ENCODE measurements at places on chromosomes 2 and 18.

- peak; percentile 56 for DNase-seq
Observed at GRCh38 chr2:69798909-69799526, 30.4 kb upstream of the GMCL1 start.

DNA sequence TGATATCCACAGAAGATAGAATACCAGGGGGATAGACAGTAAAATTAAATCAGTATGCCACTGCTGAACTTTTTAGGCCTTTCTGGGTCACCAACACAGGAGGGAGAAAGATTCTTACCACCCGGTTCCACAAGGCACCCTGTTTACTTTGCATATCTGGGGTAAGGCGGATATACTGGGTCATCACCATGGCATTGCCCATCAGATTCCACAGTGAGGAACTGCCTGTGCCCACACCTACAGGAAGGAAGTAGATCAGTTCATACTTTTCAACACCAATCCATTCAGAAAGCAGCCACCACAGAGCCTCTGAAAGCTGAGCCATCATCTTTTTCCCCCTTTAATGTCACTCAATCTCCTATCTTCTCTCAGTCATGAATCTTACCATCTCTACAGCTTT lies 2.0 kb downstream of the LMAN2L start:
- DNase-seq = no peak

DNA sequence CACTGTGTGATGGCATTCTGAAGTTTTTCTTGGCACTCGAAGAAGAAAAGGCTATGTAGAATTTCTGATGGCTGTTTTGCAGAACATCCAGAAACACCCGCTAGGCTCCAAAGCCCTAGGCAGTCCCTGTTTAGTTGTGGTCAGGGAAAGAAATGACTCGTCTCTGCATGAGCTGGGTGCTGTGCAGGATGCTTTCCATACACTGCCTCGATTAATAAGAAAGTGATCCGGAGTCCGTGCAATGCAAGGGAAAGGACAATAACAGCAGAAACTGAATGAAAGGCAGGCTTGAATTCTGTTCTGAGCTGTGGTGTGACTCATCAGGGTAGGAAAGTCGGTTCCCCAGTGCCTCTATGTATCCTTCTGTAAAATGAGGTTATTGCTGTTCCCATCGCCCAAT lies 18.7 kb downstream of the MAPRE3 start:
- DNase-seq = peak; percentile 53

DNA sequence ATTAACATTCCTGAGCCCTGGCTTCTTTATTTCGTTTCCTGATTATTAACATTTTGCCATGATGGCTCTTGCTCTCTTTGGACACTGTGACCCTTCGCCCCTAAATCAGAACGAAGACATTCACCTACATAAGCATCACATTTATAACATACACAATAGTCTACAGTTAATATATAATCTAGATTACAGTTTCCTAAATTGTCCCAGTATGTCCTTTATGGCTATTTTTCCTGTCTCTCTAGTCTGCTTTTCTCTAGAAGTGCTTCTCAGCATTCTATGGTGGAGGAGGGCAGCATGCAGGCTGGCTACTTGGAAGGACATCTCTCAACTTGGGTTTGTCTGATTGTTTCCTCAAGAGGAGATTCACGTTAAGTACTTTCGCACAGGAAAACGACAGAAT lies 49.9 kb downstream of the FAM210A start:
- DNase-seq = no peak

- peak; percentile 4 for DNase-seq
Observed at GRCh38 chr2:20988905-20989304, 55.0 kb downstream of the APOB start.

DNA sequence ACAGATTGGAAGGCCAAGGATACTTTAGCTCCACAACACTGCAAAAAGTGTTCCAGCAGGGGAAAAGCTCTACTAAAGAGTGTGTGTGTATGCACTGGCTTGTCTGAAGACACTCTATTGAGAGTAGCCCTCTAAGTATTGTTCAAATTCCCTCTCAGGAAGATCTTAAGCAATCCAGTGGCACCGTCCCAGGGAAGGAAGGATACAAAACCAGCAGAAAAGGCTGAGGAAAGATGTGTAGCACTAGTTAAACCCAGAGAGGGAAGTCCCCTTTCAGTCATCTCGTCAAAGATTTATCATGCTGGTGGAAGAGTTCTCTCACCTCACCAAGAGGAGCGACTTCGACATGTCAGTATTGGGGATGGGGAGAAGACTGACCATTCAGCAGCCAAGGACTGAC lies 50.5 kb downstream of the DHRS9 start:
- DNase-seq = no peak

DNA sequence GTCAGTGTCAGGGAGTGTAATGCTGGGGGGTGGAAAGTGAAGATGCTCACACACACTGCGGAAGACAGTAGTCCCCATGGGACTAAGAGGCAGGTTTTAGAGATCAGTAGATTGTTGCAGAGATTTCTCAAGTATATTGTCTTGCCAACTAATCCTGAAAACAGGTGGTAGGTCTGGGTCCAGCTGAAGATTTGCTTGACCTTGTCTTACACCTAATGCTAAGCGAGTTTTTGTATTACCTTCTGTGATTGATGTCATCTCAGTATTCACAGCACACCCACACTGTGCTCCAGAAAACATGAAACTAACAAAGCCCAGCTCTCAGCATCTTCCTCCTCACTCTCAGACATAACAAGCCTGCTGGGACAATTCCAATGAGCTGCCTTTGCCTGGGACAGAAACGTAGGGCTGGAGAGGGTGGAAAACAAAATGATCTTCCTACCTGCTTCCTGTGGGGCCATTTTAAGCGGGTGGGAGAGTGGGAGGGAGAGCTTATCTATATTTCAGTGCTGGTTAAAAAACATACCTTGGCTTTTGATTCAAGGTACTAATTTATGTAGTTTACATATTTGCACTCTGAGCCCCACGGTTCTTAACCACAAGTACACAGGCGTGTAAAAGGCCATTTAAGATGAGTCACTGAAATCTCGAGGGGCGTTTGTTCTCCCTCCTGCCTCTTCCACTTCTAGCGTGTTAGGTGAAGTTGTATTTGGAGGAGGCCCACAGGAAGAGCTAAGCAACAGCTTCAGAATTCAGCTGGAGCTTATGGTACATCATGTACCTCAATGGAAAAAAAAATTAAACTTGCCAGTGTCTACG lies 23.1 kb upstream of the RBMS1 start:
- peak; percentile 34 for DNase-seq

DNA sequence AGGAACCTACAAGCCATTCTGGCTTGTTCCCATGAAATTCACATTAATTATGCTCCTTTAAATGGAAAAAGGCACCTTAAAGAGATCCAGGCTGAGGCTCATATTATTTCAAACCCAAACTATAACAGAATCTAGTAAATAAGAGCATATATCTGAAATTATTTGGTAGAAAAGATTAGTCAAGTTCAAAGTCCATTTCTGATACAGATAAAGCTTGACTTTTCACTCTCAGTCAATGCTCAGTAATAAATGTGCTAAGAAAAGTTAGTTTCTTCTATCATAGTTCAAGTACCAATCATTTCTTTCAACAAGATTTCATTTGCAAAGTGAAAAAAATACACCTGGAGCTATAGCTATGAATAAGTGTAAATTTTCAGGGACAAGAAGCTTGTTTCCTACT lies 61.8 kb upstream of the NARS1 start:
- no peak for DNase-seq

GRCh38 chr2:145501920-145502319 lies 982.0 kb upstream of the ZEB2 start:
- DNase-seq = no peak

DNA sequence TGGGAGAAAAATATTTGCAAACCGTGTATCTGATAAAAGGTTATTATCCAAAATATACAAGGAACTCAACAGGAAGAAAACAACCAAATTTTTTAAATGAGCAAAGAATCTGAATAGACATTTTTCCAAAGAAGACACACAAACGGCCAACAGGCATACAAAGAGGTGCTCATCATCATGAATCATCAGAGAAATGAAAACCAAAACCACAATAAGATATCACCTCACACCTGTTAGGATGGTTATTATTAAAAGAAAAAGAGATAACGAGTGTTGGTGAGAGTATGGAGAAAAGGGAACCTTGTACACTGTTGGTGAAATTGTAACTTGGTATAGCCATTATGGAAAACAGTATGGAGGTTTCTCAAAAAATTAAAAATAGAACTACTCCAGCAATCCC lies 463.3 kb downstream of the IRS1 start:
- no peak for DNase-seq

GRCh38 chr2:152499896-152500735 lies 165.1 kb downstream of the FMNL2 start:
- peak; percentile 62 for DNase-seq

DNA sequence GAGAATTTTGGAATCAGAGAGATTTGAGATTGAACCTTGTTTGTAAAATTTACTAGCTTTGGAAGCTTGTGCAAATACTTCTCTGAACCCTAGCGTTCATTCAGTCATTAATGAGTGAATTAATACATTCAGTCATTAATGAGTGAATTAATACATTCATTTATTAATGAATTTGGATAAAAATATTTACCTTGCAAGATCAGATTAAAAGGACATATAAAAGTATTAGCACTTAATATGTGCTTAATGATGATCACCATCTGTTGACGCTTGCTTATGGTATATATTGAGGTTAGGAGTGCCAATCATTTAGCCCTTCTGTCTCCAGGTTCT lies 26.9 kb downstream of the EML4 start:
- DNase-seq = no peak

- DNase-seq = no peak
Observed at GRCh38 chr2:53286345-53286744, 481.3 kb upstream of the CHAC2 start.

GRCh38 chr2:202237787-202238233 lies 587 bp downstream of the SUMO1 start:
- peak; percentile 36 for DNase-seq

- no peak for DNase-seq
Observed at GRCh38 chr2:48605482-48606175, 12.0 kb upstream of the GTF2A1L start.

GRCh38 chr2:218799990-218800389 lies 18.0 kb downstream of the CYP27A1 start:
- DNase-seq = no peak

- peak; percentile 50 for DNase-seq
Observed at GRCh38 chr18:48230467-48231113, 178.6 kb downstream of the ZBTB7C start.

DNA sequence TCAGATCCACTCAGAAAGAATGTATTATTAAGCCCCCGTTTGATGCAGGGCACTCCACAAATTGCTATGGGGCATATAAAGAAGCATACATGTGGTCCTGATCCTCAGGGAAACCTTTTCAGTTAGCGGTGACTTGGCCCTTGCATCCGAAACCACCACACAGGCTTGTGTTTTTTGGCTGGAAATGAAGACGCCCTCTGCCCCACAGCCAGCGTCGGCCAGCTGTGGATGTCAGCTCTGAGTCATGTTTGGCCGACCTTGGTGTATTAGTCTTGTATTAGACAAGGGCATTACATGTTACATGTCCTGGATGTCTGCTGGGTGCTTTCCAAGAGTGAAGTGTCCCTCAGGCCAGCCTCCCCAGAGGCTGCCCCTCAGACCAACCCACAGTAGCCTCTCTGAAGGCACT lies 107.6 kb upstream of the MAP3K20 start:
- DNase-seq = peak; percentile 44

- DNase-seq = no peak
Observed at GRCh38 chr2:133952896-133953295, 301.0 kb upstream of the MGAT5 start.

DNA sequence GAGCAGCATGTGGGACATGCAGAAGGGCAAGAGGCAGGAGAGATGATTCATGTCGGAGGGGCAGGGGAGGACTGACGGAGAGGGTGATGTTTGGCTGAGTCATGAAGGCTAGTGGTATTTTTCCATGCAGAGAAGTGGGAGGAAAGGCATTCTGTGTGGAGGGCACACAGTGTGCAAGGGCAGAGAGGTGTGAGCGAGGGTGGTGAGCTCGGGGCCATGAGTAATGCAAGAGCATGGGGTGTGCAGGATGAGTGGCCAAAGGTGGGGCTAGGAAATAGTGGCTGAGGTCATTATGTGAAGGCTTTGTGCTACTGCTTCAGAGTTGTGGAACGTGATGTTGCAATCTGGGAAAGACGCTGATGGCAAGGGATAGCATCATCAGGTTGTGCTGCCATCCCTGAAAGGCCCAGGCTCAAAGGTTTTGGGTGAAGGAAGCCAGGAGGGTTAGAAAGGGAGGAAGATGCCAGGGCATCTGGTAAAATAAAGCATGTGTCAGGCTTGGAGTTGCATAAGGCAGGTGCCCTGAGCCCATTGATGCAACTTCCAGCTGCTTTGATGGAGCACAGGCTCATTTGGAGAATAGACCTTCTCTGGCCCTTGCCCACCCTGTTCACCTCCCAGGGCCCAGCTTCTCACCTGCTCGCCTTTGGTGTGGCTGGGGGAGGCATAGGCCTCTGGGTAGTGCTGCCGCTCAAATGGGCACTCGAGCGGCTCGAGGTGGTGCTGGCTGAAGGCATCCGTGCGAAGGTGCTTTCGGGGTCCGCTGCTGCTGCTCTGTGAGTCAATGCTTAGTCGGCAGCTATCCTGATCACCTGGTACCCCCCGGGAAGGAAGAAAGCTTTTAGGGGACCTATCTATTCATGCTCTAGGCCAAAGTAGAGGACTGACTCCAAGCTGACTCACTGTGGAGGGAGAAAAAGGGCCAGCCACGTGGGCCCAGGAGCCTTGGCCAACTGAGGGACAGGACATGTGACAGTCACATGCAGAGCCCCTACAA lies 37.5 kb downstream of the PAX8 start:
- DNase-seq = peak; percentile 97

DNA sequence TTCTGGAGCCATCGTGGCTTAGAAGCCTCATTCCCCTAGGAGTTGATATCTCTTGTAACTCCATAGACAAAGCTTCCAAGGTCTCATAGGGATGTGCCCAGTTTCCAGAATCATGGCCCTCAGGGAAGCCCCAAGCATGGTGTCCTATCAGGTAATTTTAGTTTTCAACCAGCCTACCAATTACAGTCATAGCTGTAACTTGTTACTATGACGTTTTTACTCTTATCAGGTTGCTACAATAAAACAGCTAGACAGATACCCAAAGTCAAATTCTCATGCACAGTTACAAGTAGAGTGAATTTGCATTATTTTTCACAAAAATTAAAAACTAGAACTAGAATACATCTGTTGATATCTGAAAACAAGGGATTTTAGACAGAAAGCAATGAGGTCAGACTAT lies 8.9 kb downstream of the LYPD6 start:
- no peak for DNase-seq

DNA sequence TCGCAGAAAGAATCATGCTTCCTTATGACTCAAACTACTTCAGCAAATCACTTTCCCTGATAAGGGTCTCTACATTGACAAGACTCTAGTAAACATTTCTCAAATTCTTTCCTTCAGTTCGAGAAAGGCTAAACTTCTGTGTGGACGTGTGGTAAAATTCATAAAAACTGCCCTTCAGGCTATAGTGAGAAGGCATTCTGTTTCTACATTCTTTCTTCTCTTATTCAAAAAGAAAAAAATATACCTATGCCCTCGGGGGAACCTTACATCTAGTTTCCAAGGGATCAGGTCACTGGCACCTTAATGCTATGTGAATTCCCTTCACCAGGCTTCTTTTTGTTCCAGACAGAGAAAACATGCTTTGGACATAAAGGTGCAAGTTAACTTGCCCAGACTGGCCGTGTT lies 4.9 kb downstream of the VIT start:
- DNase-seq = no peak

- DNase-seq = no peak
Observed at GRCh38 chr2:218671097-218671653, 627 bp downstream of the RNF25 start.
